ENCODE measurements at places on chromosomes 2 and 18.
A peak's percentile ranks its signal among the peaks of the same experiment; 100 is the strongest.

- DNase-seq: no peak
Observed at GRCh38 chr2:179532863-179533278, 268.2 kb upstream of the SESTD1 start.

DNA sequence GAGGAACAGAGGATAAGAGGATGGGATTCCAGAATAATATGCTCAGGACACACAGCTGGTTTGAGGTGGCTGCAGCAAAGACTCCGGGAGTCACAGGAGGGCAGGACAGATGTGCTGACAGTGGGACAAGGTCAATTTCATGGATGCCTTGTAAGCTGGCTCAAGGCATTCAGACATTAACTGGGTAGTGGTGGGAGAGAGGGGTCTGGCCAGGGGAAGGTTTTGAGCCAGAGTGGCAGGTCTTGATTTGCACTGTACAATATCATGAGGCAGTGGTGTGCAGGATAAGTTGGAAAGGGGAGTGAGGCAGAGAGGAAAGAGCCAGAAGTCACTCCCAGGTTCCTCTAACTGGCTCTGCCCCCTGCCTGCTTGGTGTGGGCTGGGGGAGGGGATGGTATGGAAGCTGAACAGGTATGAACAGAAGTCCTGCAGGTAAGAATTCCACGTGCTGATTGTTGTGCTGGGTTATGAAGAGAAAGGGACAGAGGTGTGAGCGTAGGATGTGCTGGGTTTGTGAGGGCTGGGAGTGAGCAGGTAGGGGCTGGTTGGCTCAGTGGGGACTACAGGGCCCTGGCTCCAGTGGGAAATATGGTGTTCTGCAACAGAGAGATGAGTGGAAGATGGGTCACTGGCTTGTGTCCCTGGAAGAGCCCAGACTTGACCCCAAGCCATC is 141.7 kb upstream of the COPS8 start:
- DNase-seq: no peak

DNA sequence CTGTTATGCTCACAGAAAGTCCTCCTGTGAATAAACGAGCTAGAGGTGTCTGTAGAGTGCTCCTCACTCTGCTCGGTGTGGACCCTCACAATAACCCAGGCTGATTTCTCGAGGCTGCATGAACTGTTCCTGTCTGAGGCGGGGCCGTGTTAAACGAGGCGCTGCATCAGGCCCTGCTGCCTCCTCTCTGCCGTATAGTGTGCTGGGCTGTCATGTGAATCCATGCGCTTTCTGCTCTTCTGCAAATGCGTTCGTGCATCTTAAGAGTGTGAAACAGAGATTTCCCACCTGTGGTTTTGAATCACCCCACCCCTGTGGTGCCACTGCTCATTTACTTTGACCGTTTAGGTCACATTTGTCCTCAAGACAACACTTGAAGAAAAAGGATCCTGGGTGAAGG is 26.2 kb downstream of the TRAF3IP1 start:
- DNase-seq: no peak

DNA sequence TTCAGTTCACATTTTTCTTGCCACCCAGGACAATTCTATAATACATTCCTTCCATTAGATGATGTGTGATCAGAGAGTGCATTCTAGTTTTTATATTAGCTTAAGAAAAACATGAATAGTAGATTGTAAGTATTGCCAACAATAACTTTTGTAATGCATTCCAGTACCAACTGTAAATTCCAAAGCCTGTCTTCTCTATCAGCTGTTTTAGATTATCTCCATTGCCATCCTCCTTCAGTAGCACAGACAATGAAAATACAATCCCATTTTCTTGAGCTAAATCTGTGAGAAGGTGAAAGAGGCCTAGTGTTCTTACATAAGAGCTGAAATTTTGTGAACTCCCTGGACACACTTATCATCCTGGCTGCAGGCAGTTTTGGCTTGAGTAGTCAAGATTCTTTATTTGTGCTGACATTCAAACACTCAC is 103.9 kb downstream of the CCBE1 start:
- no peak for DNase-seq

GRCh38 chr2:175595139-175595538 is 406.9 kb downstream of the LNPK start:
- DNase-seq: no peak

DNA sequence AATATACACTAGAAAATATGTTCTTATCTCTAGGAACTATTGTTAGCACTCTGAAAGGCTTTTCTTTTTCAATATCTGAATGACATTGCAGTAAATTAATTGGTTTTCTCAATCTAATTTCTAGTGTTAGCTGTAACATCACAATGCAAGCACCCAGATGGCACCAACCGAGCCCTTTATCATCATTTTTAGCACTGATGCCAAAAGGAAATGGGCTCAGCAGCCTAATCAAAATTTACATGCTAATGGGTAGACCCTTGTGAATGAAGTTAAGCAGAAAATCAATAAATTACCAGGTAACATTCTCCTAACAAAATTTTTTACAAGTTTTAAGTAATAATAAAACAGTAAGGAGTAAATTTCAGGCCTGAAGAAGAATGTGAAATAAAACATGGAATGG is 53.5 kb upstream of the PGAP1 start:
- no peak for DNase-seq

DNA sequence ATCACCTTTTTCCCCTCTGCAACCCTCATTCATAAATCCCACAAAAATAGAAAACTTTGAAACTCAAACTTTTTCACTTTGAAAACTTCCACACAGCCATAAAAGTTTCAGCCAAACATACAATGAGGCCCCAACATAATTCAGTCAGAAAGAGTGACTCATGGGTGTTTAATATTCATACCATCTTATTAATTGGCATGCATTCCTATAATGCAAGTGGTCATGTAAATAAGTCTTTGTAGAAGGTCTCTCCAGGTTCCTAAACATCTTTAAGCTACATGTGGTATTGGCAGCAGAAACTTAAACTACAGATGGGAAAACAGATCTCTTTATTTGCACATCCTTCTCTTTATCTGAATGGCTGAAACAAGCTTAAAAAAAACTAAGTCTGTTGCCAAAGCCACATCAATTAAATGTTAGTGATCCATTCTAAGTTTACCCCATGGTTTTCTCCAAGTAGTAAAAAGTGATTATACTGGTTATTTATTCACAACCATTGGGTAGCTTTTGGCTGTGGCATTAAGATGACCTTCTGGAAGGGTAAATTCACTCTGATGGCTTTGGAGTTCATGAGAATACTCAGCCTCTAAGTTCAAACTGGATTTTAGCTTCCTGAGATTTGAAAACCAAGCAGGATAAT is 70.2 kb upstream of the LYPD1 start:
- DNase-seq: no peak

- no peak for DNase-seq
Observed at GRCh38 chr2:32264422-32265105, at the start of gene NLRC4. TSS of gene NLRC4 (minus strand) at chr2:32264886. CDS start at chr2:32256775, 8,111 bp downstream.

DNA sequence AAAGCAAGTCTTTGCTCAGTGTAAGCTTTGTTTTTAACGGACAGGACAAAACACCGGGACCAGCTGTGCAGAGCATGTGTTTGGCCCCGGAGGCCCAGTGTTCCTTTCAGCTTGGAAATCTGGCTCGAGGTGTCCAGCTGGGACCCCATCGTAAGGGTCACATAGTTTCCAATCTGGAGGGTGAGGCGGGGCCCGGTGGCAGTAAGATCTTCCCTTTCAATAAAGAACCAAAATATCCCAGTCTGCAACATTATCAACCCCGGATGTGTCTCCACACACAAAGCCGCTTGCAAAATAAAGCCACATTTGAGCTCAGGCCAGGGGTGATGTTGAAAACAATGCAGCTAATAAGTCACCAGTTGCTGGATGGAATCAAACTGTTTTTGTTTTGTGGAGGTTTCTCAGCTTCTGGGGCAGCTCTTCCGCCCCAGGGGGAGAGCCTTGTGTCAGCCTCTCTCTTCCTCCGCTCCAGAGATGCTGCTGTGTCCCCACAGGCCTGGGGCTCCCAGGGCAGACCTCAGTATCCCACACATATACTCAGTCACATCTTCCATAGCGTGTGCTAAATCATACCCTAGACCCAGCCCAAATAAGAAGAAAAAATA is 138.6 kb upstream of the GLI2 start:
- DNase-seq: peak; percentile 55

GRCh38 chr2:229821316-229821715 is 100.5 kb downstream of the TRIP12 start:
- DNase-seq: no peak

DNA sequence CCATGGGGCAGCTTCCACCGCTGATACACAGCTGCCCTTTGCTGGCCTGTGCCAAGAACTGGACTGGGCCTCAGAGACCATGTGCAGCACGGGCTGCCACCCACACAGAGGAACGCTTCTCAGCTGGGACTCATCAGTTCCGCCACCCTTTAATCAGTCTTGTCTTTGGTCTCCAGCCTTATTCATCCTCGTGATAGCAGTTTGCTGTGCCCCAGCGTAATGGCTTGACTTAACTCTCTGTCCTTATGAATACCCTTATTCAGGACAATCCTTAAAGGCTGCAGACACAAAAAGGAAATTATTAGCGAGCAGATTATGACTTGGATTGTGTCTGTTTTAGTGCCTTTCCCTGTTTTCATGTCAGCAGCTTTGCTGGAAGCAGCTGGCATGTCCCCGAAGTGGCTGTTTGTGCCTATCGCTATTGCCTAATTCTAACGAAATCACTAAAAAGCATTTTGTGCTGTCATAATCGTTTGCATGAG is 108.9 kb upstream of the DAPL1 start:
- DNase-seq: peak; percentile 74

DNA sequence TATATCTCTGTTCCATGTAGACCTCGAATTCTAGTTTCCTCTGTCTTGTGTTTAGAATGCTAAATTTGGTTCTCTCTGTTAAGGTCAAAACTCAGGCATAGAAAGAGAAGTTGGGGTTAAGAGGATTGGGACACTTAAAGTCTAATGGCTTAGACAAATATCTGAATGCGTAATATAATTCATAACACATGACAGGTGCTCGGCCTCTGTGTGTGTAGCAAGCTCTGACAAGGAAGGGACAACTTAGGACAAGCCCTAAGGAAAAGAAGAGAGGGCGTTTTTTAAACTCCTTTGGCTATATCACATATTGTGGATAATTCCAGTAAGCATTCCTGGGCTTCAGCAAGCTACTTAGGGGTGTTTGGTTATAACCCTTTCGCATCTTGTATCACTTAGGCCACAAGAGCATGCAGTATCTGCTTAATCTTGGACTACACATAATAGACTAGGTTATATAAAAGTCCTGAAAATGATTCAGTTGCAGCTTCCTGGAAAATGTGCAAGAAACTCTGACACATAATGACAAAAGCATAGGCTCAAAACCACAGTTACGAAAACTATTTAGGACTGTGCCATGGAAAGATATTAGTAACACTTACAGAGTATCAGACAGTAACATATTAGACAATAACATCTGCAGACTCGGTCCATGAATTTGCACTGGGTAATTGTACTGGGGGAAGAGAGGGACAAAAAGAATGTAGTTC is 16.1 kb upstream of the CREB1 start:
- no peak for DNase-seq

- no peak for DNase-seq
Observed at GRCh38 chr18:26088487-26088886, 1.9 kb downstream of the SS18 start.

DNA sequence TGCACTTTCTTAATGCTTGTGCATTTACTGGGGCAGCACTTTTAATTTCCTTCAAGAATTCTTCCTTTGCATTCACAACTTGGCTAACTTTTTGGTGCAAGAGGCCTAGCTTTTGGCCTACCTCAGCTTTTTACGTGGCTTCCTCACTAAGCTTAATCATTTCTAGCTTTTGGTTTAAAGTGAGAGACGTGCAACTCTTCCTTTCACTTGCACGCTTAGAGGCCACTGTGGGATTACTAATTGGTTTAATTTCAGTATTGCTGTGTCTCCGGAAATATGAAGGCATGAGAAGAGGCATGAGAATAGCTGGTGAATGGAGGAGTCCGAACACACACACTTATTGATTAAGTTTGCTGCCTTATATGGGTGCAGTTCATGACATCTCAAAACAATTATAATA is 354.1 kb downstream of the DLGAP1 start:
- no peak for DNase-seq

- no peak for DNase-seq
Observed at GRCh38 chr2:11941201-11942177, 195.1 kb downstream of the LPIN1 start.

DNA sequence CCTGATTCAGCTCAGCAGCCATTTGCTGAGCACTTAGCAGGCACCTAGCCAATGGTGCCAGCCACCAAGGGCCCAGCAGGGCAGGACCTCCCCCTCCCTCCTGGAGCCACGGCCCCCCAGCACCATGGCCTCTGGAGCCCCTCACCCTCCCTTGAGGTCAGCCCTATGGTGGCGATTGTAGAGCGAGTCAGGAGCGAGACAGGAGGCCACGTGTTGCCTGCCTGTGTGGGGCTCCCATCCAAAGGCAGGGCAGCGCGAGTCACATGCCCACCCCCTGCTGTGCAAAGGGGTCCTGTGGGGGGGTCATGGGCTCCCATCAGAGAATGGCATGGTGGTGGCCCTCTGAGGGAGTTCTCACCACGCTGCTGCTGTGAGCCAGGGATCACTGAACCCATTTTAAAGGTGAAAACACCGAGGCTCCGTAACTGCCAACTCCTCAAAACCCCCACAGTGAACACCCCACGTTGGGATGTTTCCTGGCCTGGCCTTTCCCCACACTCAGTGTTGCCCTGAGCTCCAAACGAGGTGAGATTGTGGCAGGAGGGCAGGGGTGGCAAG is 35.6 kb downstream of the RAMP1 start:
- DNase-seq: no peak

DNA sequence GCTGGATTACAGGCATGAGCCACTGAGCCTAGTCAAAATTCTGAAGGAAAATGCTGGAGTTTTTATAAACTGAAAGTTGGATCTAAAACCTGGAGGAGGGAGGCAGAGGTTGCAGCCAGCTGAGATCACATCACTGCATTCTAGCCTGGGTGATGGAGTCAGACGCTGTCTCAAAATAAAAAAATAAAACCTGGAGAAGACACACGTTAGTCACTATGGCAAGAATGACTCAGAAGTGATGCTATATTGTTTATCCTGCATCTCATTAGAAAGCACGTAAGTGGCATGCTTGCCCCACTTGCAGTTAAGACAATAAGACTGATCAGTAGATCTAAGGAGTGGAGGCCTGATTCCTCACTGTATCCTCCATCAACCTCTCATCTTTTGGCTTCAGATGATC is 106.6 kb upstream of the STON1 start:
- DNase-seq: no peak

GRCh38 chr18:79426376-79427300 is 30.9 kb downstream of the NFATC1 start:
- DNase-seq: no peak

GRCh38 chr2:3727397-3728045 is 24.1 kb downstream of the DCDC2C start:
- DNase-seq: no peak

GRCh38 chr2:234102112-234102511 is 51.6 kb downstream of the SPP2 start:
- DNase-seq: no peak

DNA sequence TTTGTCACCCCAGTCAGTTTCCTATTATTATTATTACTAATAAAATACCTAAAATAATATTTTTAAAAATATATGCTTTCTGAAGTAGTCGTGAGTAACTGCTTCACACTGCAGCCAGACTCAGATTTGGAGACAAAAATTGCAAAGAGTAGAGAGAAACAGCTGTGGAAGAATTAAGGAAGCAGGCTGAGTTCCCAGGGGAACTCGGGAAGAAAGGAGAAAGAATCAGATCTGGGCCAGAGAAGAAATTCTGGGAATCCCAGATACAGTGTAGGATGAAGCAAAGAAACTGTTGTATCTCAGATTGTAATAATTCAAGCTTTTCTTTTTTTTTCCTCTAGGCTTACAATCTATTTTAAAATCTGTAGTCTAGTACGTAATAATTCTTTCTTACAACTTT is 182.3 kb downstream of the FTCDNL1 start:
- no peak for DNase-seq

GRCh38 chr2:113088213-113088992 is 20.6 kb downstream of the IL1F10 start:
- DNase-seq: no peak

- peak; percentile 84 for DNase-seq
Observed at GRCh38 chr2:28359222-28360057, 33.2 kb upstream of the FOSL2 start.
